ENCODE measurements at places on chromosomes 7 and 10.

DNA sequence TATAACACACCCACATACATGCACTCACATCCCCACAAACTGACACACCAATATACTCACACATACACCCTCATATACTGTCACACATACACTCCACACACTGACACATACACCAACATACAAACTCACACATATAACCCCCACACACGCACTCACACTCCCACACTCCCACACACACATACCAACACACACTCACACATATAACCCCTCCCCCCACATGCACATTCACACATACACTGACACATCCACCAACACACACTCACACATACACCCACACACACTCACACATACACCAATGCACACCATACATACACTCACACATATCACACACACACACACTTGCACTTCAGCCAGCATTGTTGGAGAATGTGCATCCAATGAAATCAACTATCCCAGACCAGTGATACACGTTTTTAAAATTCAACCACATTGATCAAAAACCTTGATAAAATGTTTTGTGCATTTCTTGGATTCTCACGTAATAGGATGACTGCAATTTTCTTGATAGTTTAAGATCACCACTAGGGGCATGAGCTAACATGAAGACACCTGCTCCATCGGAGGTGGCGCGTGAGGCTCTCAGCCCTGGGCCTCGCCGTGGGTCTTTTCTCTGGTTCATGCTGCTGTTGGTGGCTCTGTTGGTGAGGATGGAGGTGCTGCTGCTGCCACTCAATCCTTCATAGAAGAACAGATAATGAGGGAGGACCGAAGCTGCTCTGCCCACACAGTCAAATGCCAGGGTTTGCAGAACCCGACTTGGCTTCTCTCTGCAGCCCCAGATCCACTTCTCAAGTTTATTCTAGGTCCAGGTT lies 32.1 kb upstream of the CHST15 start:
- DNase-seq = peak; percentile 77

DNA sequence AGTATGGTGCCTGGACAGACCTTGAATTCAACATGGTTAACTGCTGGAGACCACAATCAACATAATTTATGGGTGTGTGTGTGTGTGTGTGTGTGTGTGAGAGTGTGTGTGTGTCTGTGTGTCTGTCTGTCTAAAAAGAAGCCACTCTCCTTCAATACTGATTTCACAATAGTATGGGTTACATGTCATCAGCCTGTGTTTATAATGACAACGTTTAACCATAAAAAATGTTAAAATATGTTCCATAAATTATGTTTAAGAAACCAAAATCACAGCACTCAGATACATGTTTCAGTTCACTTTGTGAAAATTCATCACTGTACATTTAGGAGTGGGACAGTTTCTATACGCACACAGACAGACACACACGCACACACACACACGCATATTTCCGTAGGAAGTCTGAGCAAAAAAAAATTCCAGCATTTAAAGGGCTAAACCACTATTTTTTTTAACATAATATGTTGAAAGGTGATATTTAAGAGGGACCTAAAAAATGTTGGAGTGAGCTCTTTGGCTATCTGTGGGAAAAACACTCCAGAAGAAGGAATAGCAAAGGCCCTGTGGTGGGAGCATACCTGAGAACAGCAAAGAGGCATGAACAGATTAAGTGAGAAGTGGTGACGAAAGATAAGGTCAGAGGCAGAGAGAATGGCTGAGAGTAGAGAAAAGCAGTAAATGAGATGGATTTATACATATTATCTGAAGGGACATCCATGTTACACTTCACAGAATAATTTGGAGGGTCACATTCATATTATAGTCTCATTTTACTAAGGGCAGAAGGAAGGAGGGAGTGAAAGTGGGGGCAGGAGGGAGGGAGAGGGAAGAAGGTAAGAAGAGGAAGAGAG lies 10.9 kb downstream of the PDZD8 start:
- no peak for DNase-seq

GRCh38 chr10:11140963-11141362 lies 123.3 kb downstream of the CELF2 start:
- DNase-seq = no peak

GRCh38 chr7:47591655-47592572 lies 10.0 kb upstream of the TNS3 start:
- DNase-seq = no peak

GRCh38 chr10:79483948-79484347 lies 28.4 kb upstream of the EIF5AL1 start:
- no peak for DNase-seq

DNA sequence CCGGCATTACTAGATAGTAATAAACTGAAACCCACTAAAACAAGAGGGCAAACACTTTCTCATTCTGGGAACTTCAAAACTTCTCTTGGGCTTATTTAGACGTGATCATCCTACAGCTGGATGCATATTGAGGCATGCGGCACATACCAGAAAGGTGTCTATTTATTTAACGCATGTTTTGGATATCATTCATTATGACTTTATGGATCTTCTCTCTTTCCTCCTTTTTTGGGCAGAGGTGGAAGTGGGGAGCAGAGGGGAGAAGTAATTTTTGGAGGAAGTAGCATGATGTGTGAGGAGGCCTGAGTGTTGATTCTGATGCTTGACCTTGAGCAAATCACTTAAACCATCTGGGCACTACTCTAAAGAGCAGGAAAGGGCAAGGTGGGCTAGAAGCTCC lies 270.6 kb downstream of the TRIL start:
- DNase-seq = no peak

GRCh38 chr10:95539560-95540284 lies 21.4 kb downstream of the SORBS1 start:
- DNase-seq = no peak

DNA sequence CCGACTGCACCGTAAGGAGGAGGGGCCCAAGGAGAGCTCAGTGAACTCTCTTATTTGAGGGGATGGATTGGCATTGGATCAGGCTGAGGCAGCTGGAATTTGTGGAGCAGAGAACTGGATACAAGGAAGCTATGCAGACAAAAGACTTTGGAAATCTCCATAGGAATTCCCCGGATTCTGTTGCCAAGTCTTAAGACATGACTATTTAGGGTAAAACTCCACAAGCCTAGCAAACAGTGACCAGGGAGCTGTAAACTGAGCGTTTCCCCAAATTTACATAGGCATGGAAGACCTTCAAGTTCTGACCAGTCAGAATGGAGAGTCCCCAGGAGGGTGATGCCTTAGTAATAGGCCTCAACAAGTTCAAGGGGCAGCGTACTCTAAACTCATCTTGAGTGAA lies 82.5 kb upstream of the PCBD1 start:
- peak; percentile 69 for DNase-seq

DNA sequence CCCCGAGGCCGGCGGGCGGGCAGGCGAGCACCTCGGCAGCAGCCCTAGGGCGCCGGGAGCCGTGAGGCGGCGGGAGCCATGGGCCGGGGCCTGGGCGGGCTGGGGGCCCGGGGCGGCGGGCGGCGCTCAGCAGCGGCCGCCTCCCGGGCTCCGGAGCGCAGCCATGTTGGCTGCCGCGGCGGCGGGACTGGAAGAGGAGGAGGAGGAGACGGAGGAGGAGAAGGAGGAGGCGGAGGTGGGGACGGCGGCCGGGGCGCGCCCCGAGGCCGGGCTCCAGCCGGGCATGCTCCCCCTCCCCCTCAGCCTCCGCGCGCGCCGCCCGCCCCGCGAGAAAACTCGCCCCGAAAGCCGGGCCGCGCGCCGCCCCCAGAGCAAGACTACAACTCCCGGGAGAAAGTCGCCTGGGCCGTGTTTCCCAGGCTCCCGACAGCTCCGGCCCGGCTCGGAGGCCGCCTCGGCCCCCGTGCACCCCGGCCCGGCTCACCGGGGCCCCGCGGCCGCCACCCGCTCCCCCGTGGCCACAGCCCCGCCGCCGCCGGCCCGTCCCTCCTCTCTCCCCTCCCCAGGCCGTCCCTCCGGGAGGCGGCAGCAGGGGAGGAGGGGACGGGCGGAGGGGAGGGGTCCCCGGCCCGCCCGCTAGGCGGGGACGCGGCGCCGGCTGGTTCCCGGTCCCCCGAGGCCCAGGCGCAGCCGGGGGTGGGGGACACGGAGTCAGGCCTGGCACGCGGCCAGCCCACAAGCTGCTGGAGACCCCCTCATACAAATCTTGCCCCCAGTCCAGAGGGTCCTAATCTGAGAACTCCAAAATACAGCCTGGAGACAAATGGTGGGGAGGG lies at the start of gene DLG5:
Gene DLG5, minus strand, starts transcription at position 190 of the 836 bp plus-strand sequence. CDS start 235 bp downstream, outside the sequence.
- DNase-seq = peak; percentile 86

DNA sequence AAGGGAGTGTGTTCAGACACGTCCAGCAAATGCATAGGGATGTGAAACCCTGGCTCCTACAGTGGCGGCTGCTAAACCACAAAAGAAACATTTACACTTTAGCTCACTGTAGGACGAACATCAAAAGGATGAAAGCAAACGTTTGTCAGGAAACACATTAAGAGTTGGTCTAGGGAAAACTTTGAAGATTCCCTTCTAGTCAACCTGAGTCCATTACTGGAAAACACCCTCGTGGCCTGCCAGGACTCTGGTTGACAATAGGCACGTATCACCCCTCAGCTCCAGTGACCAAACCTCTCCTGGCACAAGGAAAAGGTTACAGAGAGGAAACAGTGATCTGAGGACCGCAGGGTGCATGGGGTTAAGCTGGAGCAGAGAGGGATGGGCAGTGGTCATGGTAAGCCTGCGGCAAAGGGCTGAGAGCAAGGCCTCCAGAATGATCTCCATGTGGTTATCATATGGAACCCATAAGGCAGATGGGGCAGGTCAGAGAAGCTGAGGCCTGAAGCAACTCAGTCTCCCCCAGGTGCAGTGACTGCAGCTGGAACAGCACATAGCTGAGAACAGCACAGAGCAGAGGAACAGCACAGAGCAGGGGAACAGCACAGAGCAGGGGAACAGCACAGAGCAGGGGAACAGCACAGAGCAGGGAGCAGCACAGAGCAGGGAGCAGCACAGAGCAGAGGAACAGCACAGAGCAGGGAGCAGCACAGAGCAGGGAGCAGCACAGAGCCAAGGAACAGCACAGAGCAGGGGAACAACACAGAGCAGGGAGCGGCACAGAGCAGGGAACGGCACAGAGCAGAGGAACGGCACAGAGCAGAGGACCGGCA lies 49.9 kb downstream of the CHST15 start:
- DNase-seq = no peak

GRCh38 chr10:11594589-11595394 lies 16.7 kb downstream of the USP6NL start:
- no peak for DNase-seq

DNA sequence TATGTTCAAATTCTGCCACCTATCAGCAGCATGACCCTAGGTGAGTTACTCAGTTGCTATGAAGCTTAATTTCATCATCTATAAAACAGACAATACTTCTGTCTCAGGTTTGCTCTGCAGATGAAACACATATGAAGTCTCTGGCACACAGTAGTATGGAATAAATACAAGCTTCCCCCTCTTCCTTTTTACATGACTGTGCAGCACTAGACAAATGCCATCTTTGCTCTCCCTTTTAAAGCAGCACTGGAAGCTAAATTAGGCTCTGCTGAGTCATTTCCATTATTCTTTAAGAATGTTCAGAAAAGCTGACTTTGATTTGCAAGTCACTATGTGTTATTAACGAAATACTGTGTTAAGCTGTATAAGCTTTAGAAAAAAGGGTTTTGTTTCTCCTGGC lies 40.7 kb upstream of the ANAPC16 start:
- no peak for DNase-seq

GRCh38 chr10:77229704-77230103 lies 407.9 kb downstream of the KCNMA1 start:
- no peak for DNase-seq

- DNase-seq = no peak
Measured at GRCh38 chr7:111697771-111698170, 135.5 kb upstream of the IMMP2L start.

DNA sequence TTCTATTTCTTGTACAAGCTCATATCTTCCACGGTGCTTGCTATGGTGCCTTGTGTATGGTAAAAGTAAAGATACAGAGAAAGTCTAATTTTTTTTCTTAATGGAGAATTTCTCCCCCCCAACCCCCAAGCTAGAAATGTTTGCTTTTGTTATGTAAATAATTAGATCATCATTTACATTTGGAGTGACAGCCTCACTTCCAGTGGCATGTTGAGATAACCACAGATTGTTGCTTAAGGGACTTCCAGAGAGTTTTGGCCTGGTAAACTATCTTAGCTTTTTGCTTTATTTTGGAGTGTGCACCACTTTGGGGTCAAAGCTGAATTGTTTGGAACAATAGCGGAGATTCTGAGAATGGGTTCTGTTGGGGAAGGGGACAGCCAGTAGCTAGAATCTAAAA lies 129.7 kb downstream of the ZNF365 start:
- peak; percentile 11 for DNase-seq

GRCh38 chr10:72825163-72825562 lies 68.4 kb upstream of the OIT3 start:
- DNase-seq = no peak

DNA sequence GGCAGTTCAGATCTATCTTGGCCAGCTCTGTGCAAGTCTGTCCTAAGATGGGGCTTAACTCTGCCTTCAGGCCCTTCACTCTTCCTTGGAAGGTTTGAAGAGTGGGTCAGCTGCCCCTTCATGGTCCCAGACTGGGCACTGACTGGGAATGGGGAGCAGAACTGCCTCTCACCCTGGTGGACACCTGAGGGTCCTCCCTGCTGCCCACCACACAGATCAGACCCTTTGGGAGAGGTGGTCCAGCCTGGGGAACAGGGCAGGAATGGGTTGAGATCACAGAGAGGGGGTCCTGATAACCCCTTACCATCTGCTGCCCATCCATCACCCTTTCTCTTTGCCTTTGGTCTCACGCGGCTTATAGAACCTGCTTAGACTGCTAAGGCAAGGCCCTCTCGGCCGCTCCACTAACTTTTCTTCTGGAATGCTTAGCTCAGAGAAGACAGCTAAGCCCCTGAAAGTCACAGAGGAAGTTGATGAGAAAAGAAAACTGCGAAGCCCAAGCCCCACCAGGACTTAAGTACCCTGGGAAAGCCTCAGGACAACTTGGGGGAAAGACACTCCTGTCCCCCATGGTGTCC lies 402 bp upstream of the CDHR1 start:
- no peak for DNase-seq

DNA sequence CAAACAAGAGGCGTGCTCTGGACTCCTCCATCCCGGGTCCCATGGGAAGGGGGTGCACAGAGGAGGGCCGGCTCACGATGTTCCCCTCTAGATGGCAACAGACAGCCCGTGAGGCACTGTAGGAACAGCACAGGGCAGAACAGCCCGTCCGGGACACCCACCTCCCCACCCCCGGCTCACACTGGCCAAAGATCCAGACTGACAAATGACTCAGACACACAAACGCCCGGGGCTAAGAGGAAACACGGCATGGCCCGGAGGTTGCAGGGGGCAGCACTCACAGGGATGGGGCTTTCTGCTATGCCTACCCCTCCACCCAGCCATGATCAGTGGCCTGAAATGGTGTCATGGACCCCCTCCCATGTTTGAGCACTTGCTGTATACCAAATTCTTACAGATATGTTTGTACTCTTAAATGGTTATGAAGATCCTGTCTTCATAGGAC lies 4.9 kb upstream of the ELN start:
- no peak for DNase-seq

- no peak for DNase-seq
Measured at GRCh38 chr7:87216701-87217508, 2.6 kb downstream of the TMEM243 start.

Data from iPS-NIHi11 (cell line).